ENCODE measurements at places on chromosomes 16 and 17.

DNA sequence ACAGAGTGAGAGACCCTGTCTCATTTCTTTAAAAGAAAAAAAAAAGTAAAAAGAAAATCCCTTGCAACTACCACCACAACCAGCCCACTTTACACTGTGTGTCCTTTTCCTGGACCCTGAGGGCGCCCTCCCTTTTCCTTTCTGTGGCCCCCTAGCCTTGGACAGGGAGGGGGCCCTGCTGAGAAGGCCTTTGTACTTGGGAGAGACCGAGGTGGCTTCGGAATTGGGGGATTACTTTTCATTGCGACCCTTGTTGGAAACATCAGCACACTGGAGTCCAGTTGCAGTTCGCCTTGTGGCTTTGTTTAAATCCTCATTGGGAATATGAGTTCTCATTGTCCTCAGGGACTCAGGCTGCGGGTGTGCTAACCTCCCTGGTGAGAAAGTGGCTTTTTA lies 9.4 kb upstream of the DNASE1 start:
- DNase-seq = no peak

DNA sequence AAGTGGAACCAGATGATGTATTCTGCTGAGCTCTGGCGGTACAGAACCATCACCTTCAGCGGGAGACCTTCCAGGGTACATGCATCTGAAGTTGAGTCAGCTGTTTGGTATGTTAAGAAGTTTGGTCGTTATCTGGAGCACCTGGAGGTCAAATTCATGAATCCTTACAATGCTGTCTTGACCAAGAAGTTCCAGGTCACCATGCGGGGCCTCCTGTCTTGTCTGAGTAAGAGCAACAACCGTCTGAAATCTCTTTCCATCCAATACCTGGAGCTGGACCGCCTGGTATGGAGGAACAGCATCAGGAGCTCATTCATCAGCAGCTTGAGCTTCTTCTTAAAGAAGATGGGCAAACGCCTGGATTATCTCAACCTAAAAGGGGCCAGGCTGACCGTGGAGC lies 4.0 kb downstream of the FBXO39 start:
- no peak for DNase-seq

- no peak for DNase-seq
Measured at GRCh38 chr17:80653856-80654255, 109.2 kb downstream of the RPTOR start.

- no peak for DNase-seq
Measured at GRCh38 chr16:66878067-66878466, 2.2 kb upstream of the PDP2 start.

DNA sequence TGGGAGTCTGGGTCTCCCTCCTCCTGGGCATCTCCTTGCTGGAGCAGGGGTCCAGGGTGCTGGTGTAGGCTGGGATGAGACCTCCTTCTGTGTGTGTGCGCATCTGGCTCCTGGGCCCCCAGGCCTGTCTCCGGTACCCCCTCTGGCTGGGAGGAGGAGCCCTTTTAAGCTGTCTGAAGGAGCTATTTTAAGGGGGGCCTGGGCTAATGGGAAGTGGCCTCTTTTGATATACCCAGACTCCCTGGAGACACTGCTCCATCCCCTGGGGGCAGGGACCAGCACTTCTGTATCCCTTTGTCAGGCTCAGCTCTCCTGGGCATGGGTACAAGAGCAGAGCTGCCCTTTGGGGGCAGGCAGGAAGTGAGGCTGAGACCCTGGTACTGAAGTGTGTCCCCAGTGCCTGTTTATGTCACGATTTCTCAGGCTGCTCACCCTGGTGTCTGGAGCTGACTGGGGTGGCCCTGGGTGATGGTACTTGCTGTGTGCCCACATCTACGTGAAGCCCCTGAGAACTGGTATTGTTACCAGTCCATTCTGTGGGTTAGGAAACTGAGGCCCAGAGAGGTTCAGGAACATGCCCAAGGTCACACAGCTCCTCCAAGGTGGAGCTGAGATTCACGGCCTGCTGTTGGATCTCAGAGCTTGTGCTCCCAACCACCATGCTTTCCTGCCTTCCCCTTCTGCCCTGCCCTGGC lies 6.5 kb downstream of the ADCY7 start:
- no peak for DNase-seq

- no peak for DNase-seq
Measured at GRCh38 chr17:76213491-76213890, 26.8 kb downstream of the RNF157 start.

DNA sequence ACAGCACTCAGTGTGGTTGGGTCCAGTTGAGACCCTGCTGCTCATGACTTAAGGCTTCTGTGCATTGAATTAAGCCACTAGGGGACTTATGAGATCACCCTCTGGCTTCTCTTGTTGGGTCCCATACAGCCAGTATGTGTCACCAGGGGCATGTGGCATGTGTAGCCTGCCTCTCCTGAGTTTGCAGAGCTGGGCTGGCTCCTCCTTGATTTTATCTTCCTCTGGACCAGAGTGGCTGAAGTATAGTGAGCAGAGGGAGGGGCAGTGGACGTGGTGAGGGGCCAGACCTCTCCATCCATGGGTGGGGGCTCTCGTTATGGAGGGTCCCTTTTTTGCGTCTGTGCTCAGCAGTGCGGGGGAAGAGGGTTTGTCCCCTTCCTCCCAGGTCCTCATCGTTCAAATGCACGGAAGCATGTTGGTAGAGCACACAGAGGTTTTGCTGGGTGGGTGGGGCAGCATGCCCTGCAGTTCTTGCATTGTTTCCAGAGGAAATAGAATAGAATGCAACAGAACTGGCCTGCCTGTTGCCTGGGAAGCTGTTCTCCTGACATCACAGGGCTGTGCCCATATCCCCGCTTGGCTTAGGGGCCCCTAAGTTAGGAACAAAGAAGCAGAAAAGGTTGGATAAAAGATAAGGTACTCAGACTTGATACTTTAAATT lies 77.4 kb downstream of the SPECC1 start:
- no peak for DNase-seq

DNA sequence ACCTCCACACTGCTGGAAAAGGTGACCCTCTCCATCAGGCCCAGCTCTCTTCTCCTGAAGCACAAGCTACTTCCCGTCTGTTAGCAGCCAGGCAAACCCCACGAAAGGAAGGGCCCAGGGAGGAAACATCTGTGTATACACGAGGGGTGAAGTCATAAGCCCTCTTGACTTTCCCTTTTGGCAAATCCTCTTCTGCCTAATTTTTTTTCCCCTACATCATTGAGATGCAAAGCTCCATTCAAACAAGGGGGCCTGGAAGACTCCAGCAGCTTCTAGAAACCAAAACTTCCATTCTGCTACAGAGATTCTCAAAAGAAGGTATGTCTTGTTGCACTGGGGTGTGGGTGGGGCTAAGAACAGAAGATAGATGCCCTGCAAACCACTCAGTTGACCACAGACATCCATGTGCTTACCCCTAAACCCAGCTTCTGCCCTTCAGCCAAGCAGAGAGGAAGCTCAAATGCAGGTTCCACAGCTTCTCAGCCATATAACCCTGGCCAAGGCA lies 145.6 kb upstream of the RCVRN start:
- DNase-seq = no peak

DNA sequence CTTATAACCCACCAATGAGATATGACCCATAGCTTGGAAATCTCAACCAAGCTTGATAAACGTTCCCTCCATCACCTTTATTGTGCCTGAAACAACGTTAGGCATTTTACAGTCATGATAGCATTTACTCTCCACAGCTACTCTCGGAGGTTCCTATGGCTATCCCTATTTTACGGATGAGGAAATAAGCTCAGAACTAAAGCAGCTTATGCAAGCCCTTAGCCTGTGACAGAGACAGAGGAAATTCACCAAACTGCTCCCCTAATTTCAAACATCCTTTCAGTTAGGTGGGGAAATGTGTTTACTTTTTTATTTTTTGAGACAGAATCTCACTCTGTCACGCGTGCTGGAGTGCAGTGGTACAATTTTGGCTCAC lies 18.7 kb downstream of the DCUN1D3 start:
- no peak for DNase-seq
